ENCODE measurements at places on chromosomes 11 and 22.

- DNase-seq: no peak
Observed at GRCh38 chr11:55345306-55345705, 2.3 kb downstream of the OR4A16 start.

- no peak for DNase-seq
Observed at GRCh38 chr11:93493252-93493897, 49.8 kb downstream of the SMCO4 start.

- peak; percentile 95 for DNase-seq
Observed at GRCh38 chr22:38317995-38318715, 922 bp upstream of the CSNK1E start.

DNA sequence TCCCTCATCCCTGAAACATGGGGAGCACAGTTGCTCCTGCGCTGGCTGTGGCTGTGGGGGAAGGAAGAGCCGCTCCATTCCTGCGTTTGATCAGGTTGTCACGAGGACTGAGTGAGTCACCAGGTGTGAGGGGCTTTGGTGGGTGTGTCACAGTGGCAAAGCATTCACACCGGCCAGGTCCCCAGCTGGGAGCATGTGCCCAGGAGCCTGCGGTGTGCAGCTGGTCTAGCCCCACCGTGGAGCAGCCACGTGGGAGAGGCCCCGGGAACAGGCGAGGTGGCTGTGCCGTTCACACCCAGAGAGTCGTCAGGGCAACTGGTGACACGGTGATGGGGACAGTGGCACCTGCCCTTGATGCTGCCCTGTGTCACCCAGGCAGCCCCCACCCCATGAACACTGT lies 47.6 kb upstream of the PPARA start:
- DNase-seq: no peak

DNA sequence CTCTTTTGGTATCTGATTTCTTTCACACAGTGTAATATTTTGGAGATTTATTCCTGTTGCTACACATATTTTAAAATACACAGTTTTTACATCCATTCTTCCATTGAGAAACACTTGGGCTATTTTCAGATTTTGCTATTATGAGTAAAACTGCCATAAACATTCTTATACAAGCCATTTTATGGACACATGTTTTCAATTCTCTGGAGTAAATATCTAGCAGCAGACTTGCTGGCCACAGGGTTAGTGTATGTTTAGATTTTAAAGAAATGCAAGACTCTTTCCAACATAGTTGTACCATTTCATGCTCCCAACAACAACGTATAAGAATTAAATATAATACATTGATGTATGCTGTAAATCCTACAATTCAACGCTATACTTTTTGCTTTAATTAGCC lies 360.8 kb upstream of the PITPNB start:
- DNase-seq: no peak

- peak; percentile 74 for DNase-seq
Observed at GRCh38 chr11:14380947-14381561, 22.1 kb upstream of the RRAS2 start.

DNA sequence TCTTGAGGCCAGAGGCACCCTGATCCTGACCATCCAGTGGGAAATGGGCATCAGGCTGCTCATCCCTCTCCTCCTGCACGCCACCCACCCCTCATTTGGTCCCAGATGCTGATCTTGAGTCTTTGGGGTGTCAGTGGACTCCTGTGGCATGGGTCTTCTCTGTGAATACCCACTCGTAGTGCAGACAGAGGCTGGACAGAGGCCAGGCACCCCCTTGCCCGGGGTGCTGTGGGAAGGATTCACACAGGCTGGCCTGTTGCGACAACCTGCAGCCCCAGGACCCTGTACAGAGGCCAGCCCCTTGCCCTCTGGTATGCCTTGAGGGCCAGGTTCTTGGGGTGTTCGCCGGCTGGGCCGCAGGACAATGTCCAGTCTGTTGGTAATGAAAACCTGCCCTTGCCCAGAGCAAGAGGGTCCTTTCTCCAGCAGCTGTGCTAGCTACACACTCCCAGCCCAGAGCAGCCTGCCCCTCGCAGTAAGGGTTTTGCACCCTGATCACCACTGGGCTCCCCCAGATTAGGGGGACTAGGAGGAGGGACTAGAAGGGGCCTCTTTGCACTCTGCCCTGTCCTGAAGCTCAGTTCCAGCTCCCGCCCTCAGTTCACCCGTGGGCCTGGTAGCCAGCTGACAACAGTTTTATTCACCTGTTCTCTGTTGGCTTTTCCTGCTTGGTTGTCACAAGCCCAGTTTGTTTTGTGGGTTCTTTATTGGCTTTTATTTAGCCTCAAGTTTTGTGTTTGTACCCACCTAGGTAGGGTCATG lies 76.0 kb downstream of the BCR start:
- DNase-seq: no peak

DNA sequence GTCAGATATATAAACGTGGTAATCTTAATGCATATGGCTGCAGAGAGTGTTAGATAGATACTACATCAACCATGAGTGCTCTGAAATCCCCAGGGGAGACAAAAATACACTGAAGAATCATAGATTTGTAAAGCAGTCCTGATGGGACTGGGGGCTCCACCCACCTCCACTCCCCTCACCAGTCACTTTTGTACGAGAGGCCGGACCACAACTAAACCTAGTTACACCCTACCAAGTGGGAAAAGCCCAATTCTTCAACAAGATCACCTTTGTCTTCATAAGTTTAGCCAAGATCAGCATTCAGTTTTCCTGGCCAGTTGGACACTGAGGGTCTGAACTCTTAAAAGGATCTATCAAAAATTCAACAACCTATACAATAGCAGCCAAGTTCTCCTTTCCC lies 1.5 kb downstream of the SF1 start:
- no peak for DNase-seq

- peak; percentile 23 for DNase-seq
Observed at GRCh38 chr11:120601536-120601935, 90.0 kb downstream of the GRIK4 start.

- DNase-seq: peak; percentile 91
Observed at GRCh38 chr11:57649826-57650738, at the start of gene YPEL4. YPEL4 (minus strand) TSS chr11:57649912; CDS start chr11:57647107, 2,805 bp downstream.

DNA sequence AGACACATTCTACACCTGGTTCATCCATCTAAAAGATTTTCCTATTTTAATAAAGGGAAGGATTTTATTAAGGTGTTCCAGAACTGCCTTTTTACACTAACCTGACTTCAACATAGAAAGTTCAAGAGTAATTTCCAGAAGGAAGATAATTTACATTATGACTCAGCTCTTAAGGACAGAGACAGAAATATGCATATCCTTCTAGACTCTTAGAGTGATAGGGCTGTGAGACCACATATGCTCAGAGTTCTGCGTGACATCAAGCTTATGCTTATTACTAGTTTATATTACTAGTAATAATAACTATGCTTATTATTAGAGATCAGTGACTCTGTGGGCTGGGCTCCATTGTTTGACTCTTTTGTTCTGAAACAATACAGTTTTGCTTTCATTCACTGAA lies 4.6 kb downstream of the PDGFD start:
- no peak for DNase-seq

DNA sequence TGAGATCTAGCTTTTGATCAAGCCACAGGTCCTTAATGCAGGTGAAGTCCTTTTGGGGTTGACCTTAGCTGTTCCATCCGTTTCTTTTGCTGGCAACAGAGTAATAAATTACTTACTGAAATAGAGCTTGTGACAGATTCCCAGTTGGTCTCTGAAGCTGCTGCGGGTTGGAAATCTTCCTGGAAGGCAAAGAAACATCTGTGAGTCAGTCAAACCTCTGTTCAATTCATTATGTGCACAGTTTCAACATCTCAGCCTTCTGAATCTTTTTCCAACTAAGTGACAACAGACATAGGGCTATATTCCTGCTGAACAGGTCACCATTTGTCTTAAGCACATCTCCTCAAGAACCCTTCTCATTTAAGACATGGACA lies 88.9 kb upstream of the DDI1 start:
- peak; percentile 56 for DNase-seq

DNA sequence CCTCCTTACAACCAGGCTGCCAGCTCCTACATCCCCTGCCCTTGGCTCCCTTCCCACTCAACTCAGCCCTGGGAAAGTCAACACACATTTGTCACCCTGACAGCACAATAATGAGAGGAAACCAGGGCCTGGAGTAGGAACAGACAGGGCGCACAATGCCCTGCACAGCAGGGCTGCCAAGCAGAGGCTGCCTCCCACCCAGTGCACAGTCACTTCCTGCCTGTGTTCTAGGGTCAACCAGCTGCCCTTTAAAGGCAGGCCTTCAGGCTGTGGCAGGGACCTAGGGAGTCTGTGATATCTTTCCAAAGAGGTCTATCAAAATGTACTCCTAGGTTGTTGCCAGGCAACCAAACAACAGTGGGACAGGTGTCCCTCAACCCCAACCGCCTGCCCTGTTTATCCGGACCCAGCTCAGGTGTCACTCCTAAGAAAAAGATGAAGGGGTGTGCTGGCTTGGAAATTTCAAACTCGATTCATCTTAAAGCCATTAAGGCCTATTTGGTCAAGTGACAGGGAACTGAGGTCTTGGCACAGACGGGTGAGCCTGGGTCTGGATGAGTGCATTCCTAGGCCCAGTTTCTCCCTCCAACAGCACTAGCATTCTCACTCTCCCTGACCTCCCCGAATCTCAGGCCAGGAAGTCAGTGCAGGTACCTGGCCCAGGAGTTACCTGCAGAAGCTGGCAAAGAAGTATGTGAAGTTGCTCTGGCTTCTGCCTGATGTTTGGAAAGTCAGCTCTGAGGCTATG lies 110.3 kb upstream of the PITPNB start:
- no peak for DNase-seq

- DNase-seq: no peak
Observed at GRCh38 chr22:43363315-43364168, 20.4 kb upstream of the SCUBE1 start.

DNA sequence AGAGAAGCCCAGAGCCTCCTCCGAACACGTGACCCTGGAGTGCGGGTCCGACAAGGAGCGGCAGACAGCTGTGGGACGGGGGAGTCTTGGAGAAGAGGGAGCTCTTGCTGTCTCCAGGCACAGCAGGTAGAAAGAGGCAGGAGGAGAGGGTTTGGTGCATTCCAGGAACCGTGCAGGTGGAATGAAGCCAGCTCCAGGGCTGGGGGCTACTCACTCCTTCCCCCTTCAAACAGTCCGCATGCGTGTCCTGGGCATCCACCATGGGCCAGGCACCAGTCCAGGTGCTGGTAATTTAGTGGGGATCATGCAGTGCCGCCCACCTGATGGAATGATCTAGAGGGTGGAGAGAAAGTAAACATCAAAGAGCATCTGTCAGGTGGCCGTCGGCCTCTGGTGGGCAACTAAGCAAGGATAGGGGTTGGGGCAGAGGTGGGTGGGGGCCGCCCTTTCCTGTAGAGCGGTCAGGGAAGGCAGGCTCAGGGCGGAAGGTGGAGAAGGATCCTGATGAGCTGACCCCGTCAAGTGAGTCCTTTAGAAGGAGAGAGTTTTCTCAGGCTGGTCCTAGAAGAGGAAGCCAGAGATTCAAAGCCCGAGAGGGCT lies 850.0 kb downstream of the TBC1D22A start:
- DNase-seq: no peak

DNA sequence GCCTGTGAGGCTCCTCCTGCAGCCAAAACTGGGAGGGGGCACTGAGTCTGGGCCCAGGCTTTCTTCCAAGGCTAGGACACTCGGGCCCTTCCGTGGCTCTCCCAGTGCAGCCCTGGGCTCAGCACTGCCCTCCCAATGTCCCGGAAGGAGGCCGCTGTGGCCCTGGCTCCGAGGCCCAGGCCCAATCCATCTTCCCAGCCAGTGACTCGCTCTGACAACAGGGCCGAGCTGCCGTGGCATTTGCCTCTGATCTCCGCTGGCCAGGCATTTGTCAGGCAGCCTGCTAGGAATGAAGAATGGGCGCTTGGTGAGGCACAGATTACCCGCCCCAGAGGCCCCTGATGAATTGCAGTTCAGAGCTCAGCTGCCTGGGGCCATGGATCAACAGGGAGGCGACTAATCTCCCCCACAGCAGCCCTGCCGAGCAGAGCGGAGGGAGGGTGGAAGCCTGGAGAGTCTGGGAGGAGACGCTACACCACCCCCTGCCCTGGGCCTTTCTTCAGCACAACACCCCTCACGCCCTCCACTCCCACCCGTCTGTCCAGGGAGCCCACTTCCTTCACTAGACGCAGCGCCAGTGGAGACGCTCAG lies 8.3 kb downstream of the FXYD2 start:
- peak; percentile 62 for DNase-seq

DNA sequence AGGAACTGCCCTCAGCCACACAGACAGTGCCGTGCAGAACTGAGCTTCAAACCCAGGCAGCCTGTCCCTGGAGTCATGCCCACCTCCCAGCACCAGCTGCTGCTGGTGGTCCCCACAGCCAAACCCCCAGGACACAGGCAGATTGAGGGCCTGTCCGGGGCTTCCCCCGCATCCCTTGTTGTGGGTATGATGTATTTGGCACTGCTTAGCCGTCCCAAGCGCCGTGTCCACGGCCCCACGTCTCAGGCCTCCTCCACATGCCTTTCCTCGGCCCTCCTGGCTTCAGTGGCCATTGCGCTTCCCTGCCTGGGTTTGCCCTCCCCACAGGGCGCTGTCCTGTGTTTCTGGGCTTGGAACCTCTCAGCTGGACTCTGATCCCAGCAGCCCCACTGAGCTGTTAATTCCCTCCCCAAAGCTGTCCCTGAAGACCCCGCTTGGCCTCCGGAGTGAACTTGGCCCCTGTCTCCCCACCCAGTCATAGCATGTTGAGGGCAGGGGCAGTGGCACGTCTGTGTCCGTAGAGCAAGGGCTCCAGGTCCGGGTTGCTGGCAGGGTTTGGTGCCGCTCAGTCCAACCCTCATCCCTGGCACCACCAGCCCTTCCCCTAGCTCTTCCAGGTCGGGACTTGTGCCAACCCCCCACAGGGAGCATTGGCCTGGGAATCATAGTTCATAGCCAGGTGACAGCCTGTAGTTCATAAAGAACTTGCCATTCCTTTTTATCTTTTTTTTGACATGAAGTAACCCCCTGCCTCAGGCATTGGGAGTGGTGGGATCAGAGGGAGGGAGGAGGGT lies 34.5 kb upstream of the TEF start:
- no peak for DNase-seq

- DNase-seq: no peak
Observed at GRCh38 chr11:115996125-115996807, 492.1 kb upstream of the CADM1 start.
